ENCODE measurements at places on chromosomes 12 and 14. TPM values are rescaled to one million over a fixed set of nuclear protein-coding genes. Genes with fewer than 3 reads are reported as not detected.

Gene PAH
- total RNA-seq = 0.33 TPM

Gene CHGA
- 32.2 TPM for total RNA-seq

Gene L2HGDH
- 7.9 TPM for total RNA-seq

Gene KLRB1
- 0.33 TPM for total RNA-seq

Gene SLC2A14
- 0.22 TPM for total RNA-seq

GRCh38 chr12:100123316-100124095 is 19.2 kb downstream of the BLTP3B start:
- no peaks in the 10 kb centered on the region for H3K27me3 ChIP-seq
- no peak for DNase-seq
- H3K4me3 ChIP-seq = no peak overlapping the region
- H3K4me1 ChIP-seq = no peaks in the 10 kb centered on the region
- no peaks in the 10 kb centered on the region for H3K36me3 ChIP-seq

- H3K36me3 ChIP-seq = no peaks in the 10 kb centered on the region
- no peaks in the 10 kb centered on the region for H3K27me3 ChIP-seq
- H3K4me3 ChIP-seq = no peak overlapping the region
- DNase-seq = no peak
These were observed 42.1 kb downstream of the AK7 start for GRCh38 chr14:96434040-96434439.

DNA sequence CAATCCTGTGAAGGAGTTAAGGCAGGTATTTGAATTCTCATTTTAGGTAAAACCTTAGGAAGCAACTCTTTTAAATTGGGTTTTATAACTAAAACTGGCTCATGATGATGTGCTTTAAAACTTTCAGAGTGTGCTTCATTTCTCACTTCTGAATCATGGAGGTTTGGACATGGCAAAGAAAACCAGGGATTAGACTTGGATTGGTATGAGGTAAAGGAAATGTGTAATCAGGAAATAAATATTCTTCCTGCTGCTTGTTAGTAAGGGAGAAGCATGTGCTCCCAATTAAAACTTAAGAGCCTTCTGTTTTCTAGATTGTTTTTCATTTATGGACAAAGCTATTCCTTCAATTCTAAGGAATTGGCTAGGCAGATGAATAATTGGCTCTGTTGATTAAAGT is 57.4 kb downstream of the FBXO33 start:
- no peak for DNase-seq
- no peaks in the 10 kb centered on the region for H3K27me3 ChIP-seq
- H3K27ac ChIP-seq = no peak overlapping the region
- peaks cover 3% of the 10 kb centered on the region for H3K36me3 ChIP-seq
- H3K4me1 ChIP-seq = no peaks in the 10 kb centered on the region

- H3K27ac ChIP-seq = peak overlapping the region; percentile 91
- H3K36me3 ChIP-seq = peaks cover 48% of the 10 kb centered on the region
- DNase-seq = no peak
- peaks cover 32% of the 10 kb centered on the region for H3K4me1 ChIP-seq
- H3K4me3 ChIP-seq = no peak overlapping the region
These were observed 19.0 kb downstream of the KCTD10 start for GRCh38 chr12:109458086-109458485.

DNA sequence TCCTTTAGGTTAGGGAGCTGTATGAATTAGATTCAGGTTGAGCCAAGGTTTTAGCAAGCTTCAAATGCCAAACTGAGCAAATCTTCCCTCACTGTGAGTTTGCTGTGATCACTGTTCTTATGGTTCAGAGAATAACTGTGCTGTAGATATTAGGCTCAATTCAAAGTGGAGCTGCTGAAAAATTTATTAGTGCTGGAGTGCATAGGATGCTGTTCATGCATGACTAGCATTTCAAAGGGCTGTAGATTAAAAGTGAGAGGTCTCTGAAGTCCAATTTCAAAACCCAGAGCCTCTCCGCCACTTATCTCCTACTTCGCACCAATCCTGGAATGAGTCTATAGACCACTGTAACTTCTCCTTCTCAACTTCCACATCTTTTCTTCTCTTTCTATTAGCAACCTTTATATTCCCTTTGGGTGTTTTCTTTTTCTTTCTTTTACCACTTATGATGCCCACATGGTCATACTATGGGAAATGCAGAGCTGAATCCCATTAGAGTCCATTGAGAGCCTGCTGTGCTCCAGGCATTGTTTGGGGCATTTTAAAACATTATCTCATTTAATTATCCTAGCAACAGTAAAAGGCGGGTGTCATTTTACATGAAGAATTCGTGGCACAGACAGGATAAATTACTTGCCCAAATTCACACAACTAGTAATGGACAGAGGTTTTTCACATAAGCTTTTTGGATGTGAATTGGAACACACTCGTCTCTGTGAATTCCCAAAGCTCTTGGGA is 77.5 kb upstream of the EEA1 start:
- DNase-seq = no peak
- H3K4me3 ChIP-seq = no peak overlapping the region
- no peaks in the 10 kb centered on the region for H3K36me3 ChIP-seq

- H3K4me1 ChIP-seq = no peaks in the 10 kb centered on the region
- H3K4me3 ChIP-seq = no peak overlapping the region
- H3K27ac ChIP-seq = no peak overlapping the region
- no peak for DNase-seq
- no peaks in the 10 kb centered on the region for H3K27me3 ChIP-seq
These were observed 308.0 kb upstream of the LMO3 start for GRCh38 chr12:16913832-16914490.
